Stimulated activated CD4-positive, alpha-beta T cell treated with anti-CD3 and anti-CD28 coated beads, Interleukin-15, amount 100 ng/mL, for 48 hours (primary cell): ENCODE measurements at places on chromosomes 1 and 21.

- DNase-seq = no peak
These were observed 42.9 kb upstream of the CD53 start for GRCh38 chr1:110829955-110830553.

- DNase-seq = no peak
These were observed 201.7 kb downstream of the ROR1 start for GRCh38 chr1:63975481-63975880.

DNA sequence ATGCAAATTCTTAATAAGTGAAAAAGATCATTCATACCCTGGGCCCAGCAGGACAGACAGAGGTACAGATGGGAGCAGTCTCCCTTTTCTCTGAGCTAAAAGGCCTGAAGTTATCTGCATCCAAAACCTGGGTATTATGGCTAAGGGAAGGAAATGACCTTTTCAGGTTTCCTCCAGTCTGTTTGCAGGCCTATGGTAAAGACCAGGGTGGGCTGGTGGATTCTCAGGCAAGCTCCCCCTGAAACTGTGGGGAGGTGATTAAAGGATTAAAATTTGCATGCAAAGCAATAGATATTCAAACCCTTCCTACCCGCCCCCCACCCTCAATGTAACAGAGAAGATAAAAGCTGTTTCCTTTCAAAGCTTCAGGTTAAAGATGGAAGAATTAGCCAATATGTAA lies 471.8 kb upstream of the RUNX1 start:
- DNase-seq = no peak

GRCh38 chr1:228185641-228185965 lies 20.0 kb downstream of the IBA57 start:
- DNase-seq = no peak

GRCh38 chr21:25904044-25904695 lies 169.4 kb downstream of the GABPA start:
- no peak for DNase-seq

DNA sequence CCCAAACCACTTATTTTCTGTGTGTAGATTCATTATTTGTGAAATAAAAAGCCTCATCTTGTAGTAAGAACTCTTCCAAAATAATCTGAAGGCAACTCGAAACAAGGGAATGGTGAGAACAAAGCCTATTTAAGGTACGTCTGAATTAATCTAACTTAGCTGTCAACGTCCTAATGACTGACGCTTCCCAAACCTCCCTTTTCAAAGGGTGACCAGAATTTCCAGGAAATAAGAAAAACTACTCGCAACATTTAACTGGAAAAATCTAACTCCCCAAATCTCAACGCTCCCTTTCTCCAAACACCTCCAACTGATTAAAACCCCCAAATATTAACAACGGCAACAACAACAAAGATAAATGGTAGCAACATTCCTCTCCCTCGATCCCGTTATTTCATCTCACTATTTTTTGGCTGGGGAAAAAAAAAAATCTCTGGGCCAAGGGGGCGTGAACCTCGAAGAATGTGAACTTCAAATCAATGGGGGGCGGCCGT lies 693 bp downstream of the SRSF10 start:
- no peak for DNase-seq

DNA sequence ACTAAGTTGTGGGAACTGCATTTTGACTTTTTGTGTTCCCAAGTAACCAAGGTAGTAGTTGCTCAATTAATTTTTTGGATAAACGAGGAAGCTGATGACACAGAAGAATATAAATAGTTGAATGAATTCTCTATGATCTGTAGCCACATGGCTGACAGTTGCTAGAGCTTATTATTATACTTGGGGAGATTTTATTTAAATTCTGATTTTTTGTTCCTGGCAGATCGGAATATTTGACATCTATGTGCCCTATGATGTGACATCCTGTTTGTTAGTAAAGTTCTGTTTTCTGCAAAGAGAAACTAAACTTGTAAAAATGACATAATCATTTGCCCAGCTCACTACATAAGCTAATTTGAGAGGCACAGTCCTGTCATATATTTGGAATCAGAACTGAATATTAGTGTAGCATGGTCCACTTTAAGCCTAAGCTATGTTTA lies 9.7 kb upstream of the LYST start:
- DNase-seq = no peak

- no peak for DNase-seq
These were observed 150.6 kb downstream of the ZNF648 start for GRCh38 chr1:181910905-181911304.

DNA sequence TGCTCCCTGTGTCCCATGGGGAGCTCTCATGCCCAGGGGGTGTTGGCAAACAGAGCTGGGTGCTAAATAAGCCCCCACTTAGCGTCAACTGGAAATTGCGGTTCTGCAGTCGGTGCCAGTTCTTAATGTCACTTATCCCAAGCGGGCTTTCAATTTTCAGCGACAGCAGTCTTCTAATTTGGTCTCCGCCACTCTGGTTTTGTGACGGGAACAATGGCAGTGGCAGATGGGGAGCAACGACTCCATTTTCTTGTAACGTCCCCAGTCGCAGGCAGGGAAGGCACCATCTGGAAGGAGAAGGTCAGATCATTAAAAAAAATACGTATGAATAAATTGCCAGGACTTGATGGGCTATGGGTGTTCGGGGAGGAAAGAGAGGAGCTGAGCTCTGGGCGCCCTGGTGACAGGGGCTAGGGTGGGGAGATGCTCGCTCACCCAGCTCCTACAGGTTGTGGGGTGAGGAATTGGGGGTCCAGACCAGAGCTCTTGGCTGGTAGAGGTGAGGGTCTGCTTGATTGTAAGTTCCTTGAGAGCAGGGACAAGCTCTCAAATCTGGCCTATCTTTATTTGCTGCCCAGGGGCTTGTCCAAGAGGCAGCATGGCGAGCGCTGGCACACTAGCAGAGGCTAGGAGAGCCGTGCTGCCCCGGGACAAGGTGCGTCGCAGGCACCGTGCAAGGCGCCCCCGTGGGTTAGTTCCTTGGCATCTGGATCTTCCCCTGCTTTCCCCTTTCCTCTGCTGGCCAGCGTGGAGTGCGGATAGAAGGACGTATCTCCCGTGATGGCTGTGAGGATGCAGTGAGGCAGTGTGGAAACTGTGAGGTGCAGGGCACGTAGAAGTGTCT lies 105.8 kb downstream of the ARHGEF10L start:
- DNase-seq = no peak

DNA sequence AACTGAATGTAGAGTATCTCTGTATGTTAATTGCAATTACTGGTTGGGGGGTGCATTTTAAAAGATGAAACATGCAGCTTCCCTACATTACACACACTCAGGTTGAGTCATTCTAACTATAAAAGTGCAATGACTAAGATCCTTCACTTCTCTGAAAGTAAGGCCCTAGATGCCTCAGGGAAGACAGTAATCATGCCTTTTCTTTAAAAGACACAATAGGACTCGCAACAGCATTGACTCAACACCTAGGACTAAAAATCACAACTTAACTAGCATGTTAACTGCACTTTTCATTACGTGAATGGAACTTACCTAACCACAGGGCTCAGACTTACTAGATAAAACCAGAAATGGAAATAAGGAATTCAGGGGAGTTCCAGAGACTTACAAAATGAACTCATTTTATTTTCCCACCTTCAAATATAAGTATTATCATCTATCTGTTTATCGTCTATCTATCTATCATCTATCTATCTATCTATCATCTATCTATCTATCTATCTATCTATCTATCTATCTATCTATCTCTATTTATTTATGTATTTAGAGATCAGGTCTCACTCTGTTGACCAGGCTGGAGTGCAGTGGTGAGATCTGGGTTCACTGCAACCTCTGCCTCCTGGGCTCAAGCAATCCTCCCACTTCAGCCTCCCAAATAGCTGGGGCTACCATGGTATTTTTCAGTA lies 47.8 kb downstream of the CHML start:
- no peak for DNase-seq

DNA sequence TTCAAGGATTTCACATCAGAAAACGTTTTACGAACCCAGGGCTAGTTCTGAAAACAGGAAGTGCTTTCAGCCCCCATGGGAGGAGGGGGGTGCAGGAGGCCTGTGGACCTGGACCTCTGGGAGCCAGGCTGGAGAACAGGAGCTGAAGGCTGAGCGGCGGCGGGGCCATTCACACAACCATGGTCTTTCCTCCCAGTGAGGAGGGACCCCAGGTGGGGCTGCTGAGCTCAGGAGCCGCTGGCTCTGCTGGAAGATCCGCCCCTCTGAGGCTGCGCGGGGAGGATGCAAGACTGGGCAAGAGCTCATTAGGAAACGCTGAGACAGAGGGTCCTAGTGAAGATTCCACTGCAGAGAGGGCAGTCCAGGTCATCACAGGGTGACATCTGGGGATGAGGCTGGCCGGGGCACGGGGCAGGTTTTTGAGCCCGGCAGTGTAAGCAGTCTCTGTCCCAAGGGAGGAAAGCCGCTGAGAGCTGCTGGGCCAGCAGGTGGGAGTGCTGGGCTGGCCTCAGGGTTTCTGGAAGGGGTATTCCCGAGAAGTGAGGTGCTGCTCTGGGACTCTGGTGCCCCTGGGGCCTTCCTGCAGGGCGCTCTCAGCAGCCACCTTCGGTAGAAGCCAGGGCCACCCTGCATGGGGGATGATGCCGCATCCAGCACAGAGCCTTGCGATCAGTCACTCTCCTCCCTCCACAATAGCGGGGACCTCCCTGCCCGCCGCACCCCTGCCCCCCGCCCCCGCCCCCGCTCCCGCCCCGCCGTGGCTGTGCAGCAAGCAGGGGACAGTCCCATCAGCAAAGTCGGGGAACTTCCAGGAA lies 7.5 kb downstream of the MX2 start:
- no peak for DNase-seq

GRCh38 chr1:25758466-25759070 lies 41.4 kb upstream of the SELENON start:
- DNase-seq = no peak

DNA sequence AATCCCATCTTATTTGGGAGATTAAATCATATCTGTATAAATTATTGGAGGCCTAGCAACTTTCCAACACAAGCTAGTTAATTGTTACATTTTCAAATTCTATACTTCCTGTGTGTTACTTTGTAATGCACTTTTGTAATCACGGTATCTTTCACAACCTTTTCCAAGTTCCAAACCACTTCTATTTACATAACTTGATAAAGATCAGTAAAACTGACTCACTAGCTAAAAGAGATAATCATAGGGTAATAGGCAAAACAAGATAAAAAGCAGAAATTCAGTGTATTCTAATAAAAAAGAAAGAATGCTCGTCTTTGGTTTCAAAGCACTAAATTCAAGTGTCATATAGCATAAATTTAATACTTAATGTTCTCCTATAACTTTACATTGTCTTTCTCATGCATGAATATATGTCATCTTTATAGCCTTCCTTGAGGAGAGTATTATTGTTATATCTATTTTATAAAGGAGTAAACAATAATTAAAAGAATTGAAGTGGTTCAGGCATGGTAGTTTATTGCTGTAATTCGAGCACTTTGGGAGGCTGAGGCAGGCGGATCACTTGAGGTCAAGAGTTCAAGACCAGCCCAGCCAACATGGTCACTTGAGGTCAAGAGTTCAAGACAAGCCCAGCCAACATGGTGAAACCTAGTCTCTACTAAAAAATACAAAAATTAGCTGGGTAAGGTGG lies 66.4 kb downstream of the RGS13 start:
- DNase-seq = no peak

- DNase-seq = no peak
These were observed 1.6 kb downstream of the S100A16 start for GRCh38 chr1:153611356-153611755.

- no peak for DNase-seq
These were observed 99.7 kb downstream of the UBR4 start for GRCh38 chr1:19110257-19110927.

- no peak for DNase-seq
These were observed 75.5 kb upstream of the PDC start for GRCh38 chr1:186536273-186536890.

- DNase-seq = no peak
These were observed 664.4 kb downstream of the MATN1 start for GRCh38 chr1:30058970-30059369.

- DNase-seq = no peak
These were observed 22.3 kb downstream of the DHRS3 start for GRCh38 chr1:12595757-12596006.

DNA sequence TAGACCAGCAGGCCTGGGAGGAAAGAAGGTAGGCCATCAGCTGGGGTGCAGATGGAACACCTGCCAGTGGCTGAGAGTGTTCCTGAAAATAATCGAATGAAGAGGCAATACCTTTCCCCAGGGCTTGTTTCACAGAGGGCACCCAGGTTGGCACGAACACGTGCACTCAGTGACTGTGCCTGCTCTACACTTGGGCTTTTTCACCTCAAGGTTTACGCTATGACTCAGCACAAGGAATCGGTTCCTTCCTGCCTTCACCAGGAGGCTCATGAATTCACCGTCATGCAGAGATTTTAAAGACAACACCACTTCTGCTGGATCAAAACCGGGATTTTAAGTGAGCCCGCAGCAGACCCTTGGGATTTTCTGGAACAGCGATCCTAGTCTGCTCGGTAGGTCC lies 118.5 kb upstream of the ADAR start:
- DNase-seq = no peak

GRCh38 chr1:208175508-208175895 lies 68.7 kb downstream of the PLXNA2 start:
- DNase-seq = no peak

- DNase-seq = no peak
These were observed at the start of gene C1QA for GRCh38 chr1:22636353-22636752. Gene C1QA, plus strand, starts transcription at chr1:22636628. Its CDS starts 989 bp downstream, at chr1:22637617.

DNA sequence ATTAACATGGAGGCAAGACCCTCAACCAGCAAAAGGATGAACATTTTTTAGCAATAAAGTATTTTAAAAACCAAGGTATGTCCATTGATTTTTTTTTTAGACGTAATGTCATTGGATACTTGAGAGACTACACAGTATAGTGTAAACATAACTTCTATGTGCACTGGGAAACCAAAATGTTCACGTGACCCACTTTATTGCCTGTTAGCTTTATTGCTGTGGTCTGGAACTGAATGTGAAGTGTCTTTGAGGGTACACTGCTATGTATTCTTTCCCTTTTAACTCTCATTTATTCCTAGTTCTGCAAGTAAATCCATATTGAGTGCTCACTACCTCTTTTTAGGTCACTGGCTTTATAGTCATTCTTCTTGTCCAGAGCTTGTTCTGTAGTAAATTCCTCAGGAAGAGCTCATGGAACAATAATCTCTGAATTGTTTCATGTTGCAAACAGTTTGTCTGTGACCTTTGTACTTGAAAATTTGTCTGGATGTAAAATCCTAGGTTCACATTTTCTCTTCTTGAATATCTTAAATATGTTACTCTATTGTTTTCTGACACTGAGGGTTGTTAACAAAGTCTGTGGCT lies 20.6 kb downstream of the ABCD3 start:
- no peak for DNase-seq

DNA sequence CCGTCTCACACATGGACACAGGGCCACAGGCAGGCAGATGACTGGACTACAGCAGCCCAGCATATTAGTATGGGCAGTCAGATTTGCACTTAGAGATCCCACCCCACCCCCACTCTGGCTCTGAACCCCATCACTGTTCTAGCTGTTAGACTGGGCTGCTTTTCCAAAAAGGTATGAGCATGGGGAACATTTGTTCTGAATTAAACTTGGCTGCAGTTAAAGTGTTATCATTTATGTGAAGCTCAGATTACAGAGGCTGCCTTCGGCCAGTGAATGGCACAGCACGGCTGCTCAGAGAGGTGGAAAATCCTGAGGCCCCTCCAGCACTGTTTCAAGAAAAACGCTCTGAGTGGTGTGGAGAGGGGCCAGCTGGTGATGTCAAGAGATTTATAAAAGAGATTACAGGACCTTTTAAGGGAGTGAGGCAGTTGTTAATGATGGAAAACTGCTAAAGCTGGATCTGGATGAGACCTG lies 6.9 kb upstream of the NOS1AP start:
- no peak for DNase-seq

GRCh38 chr1:196178083-196178635 lies 430.1 kb downstream of the KCNT2 start:
- DNase-seq = no peak

- DNase-seq = no peak
These were observed 41.8 kb downstream of the MAP3K7CL start for GRCh38 chr21:29172282-29172681.
